ENCODE measurements at places on chromosomes 12 and 14. TPM values are rescaled to one million over a fixed set of nuclear protein-coding genes. Genes with fewer than 3 reads are reported as not detected.

SIRT4 gene
- 4.9 TPM for polyA plus RNA-seq

GRIN2B gene
- 0.03 TPM for polyA plus RNA-seq

KRT72 gene
- polyA plus RNA-seq = 0.08 TPM

FGF6 gene
- 58.5 TPM for polyA plus RNA-seq

AKAP3 gene
- polyA plus RNA-seq = 0.13 TPM

E2F7 gene
- 2.9 TPM for polyA plus RNA-seq

DNA sequence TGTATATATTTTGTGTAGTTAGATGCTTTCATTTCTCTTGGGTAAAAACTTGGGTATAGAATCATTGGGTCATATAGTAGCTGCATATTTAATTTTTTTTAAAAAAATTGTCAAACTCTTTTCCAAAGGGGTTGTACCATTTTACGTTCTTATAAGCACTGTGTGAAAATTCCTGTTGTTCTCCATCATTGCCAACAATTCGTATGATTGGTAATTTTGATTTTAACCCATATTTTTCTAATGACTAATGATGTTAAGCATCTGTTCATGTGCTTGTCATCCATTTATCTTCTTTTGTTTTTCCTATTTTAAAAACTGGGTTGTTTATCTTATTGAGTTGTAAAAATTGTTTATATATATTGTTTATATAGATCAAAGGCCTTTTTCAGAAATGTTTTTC is 77.4 kb downstream of the OTOGL start:
- DNase-seq = no peak

DNA sequence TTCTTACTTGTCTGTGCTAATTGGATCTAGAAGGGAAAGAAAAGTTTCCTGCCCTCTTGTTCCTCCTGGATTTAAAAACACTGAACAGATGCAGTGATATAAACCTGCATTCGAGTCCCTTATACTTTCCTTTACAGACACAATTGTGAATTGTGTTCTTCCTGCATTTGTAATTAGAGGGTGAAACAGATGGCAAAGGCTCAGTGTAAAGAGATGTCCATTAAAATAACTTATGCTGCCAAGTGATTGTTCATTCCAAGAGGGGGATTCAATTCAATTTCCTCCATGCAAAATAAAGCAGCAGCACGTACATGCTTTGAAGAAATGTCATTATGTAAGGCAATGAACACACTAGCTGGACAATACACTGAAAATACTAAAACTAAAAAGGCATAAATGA is 248.3 kb upstream of the LRIG3 start:
- DNase-seq = no peak

- DNase-seq = no peak
Measured at GRCh38 chr14:76257111-76257803, 105.5 kb downstream of the GPATCH2L start.

DNA sequence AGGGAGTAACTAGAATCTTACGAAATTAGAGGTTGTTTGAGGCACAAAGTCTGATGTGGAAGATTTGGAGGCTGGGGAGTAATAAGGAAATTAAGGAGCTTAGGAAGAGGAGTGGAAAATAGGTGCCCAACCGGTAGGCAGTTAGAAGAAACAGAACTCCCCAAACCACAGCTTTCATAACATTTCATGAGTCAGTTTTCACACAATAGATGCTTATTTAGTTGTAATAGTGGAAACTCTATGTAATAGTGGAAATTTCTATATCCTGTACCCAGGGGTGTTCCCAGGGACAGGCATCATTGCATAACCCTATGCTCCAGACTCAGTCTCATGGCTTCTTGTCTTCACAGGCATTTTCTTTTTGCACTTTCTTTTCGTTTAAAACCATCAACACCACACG is 8.3 kb downstream of the C3AR1 start:
- no peak for DNase-seq

DNA sequence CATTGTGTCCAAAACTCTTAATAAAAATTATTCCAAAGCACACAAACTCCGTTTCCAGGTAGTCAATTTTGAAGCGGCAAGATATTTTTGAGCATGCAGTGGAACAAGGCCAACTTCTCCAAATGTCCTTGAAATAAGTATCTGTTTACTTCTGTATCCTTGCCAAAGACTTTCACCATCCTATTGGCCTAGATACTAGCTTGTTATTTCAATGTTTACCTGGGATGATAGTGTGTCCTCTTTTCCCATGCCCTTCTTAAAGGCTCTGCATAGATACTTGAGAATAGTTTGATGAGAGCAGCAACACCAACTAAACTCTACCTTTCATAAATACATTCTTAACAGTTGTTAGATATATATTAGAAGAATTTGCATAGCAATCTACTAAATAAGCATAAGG is 160.9 kb downstream of the KCNC2 start:
- no peak for DNase-seq

DNA sequence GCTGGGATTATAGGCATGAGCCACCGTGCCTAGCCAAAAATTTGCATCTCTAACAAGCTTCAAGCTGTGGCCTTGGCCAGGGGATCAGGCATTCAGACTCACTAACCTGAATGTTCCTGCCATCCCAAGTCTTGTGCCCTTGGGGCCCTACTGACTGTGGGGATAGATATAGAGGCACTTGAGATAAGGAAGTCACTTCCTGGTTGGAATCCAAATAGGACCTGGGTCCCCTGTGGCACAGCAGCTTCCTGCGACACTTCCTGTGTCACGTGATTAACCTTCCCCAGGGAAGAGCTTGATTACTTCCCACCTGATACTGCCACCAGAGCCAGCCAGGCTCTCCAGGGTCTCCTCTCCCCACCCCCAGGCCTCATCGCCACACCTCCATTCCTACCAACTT is 128.2 kb downstream of the BCL11B start:
- no peak for DNase-seq

DNA sequence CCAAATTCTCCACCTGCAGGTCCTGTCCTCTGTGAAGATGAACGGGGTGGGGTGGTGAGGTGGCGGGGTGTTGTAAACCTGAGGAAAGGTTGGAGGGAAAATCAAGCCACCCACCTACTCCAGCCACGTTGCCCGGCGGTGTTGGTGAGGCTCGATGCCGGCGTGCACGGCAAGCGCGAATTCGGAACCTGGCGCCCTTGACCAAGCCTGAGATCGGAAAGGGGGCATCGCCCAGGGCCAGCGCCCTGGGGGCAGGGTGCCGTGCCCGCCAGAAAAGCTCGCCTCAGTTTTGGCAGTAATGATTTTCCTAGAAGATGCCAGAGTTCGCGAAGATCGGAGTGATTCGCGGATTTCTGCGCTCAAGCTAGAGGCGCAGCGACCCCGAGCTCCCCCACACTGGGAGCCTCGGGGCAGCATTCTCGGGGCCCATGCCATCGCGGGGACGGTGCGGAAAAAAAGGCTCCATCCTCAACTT is 817 bp downstream of the STXBP6 start:
- DNase-seq = no peak

DNA sequence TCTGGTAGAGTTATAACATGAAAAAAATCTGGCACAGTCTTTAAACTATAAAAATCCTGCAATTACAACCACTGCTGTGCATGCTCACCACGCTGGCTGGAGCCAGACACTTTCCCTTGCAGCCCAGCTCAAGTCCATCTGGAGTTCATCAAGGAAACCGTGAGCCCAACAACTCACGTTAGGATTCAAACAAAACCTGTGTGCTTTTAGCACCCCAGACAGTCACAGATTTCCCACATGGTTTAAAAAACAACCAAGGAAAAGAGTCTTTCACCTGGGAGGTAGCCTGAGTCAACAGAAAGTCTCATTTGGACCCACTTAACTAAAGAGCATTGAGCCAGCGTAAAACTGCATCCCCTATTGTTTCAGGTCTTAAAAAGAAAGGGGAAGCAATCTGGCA is 4.7 kb downstream of the LRIG3 start:
- no peak for DNase-seq

DNA sequence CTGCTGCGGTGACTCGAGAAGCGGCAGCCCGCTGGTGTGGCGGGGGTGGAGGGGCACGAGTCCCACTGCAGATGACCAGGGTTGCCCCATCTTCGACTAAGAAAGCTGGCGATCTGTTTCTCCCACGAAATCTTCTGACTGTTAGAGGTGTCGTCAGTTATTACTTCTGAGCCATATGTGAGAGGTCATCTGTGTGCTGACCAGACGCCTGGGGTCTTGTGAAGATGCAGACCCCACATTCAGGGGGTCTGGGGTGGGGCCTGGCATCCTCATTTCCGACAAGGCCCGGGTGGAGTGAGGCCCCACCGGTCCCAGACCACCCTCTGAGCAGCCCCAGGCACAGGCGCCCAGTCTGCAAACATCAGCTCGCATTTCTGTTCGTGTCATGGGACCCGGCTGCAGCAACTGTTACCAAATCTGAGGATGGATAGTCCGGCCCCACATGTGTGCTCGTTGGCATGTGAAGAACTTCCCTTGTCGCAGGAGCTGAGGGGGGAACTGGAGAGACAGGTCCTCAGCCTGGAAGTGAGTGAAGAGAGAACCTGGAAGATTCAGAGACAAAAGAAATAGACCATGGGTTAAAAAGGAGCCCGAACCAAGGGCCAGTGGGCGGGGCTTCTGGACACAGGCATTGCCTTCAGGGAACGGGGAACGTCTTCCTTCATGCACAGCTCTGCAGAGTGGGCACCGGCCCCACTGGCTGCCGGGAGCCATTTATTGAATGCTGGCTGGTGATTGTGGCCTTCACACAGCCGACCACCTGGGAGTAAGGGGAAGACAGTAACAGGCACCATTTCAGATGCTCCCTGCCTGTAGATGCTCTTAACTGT is 135.2 kb downstream of the ADGRD1 start:
- no peak for DNase-seq

- no peak for DNase-seq
Measured at GRCh38 chr12:52346593-52346992, 20.7 kb downstream of the KRT85 start.

GRCh38 chr14:52950410-52950897 is 396 bp downstream of the FERMT2 start:
- no peak for DNase-seq

DNA sequence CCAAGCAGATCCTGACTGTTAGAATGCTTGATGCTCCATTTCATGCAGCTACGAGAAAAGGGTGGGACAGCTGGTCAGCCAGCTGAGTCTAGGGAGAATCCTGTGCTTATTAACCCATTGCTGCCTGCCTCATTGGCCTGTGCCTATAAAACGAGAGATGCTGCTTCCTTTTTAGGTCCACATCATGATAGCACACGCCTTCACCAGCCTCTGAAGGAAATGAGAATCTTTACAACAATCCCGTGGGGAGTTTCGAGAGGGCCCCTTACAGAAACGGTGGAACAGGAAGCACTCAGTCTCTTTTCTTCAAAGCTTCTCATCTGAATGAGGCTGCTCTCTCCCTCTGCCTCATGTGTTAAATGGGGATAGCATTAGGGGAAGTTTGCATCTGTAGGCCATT is 147.3 kb upstream of the RFLNA start:
- no peak for DNase-seq

DNA sequence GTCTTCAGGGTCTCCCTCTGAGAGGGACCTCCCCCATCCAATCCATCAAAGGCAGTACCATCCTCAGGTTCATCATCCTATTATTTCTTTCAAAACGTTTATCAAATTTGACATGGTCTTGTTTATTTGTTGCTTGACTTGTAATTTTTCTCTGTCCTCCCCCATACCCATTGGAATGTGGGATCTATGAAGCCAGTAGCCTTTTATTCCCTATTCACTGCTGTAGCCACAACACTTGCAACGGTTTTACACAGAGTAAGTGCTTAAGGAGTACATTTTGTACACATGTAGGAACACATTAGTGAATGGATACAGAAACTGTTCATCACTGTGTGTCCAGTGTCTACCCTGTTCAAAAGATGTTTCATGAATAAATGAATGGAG is 41.5 kb downstream of the IGF1 start:
- no peak for DNase-seq

GRCh38 chr14:100022772-100023451 is 42.3 kb upstream of the EVL start:
- no peak for DNase-seq

Measured in forelimb muscle (tissue), 1 donor.